CD8-positive, alpha-beta T cell (primary cell): ENCODE measurements at places on chromosomes 1 and 21.

GRCh38 chr21:40972151-40972550 is 125.2 kb upstream of the DSCAM start:
- no peak for DNase-seq

GRCh38 chr1:209045331-209046057 is 538.0 kb upstream of the CAMK1G start:
- DNase-seq, result no peak

- no peak for DNase-seq
Observed at GRCh38 chr1:25004355-25004754, 74.3 kb upstream of the RUNX3 start.

GRCh38 chr1:53678938-53679825 is 59.8 kb downstream of the GLIS1 start:
- no peak for DNase-seq

DNA sequence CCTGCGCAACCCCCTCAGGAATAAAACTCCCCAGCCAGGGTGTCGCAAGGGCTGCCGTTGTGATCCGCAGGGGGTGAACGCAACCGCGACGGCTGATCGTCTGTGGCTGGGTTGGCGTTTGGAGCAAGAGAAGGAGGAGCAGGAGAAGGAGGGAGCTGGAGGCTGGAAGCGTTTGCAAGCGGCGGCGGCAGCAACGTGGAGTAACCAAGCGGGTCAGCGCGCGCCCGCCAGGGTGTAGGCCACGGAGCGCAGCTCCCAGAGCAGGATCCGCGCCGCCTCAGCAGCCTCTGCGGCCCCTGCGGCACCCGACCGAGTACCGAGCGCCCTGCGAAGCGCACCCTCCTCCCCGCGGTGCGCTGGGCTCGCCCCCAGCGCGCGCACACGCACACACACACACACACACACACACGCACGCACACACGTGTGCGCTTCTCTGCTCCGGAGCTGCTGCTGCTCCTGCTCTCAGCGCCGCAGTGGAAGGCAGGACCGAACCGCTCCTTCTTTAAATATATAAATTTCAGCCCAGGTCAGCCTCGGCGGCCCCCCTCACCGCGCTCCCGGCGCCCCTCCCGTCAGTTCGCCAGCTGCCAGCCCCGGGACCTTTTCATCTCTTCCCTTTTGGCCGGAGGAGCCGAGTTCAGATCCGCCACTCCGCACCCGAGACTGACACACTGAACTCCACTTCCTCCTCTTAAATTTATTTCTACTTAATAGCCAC is 696 bp downstream of the TGFB2 start:
- DNase-seq, result peak; percentile 35

- DNase-seq, result no peak
Observed at GRCh38 chr1:183161391-183161790, 24.7 kb upstream of the LAMC2 start.

DNA sequence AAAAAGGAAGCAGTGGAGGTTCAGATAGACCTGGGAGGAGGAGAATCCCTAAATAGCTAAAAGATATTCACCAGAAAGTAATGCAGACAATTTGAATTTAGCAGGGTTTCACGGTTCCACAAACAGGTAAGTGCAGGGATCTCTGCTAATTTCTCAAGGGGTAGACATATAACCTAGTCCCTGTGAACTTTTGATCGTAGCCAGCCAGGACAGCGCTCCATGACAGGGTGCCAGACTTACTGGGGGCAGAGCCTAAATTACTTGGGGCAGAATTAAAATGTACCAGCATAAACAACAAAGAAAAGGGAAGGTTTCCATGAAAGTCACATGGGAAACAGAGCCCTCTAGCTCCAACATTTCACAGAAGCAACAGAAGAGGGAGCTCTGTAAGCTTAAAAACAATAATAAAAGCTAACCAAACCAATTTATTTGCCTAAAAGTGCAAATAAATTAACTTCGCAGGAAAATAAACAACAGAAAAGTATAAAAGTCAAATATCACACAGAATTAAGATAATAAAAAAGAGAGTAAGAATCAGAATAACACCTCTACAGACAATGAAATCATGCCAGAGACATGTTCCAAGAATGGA is 198.3 kb downstream of the DUSP10 start:
- peak; percentile 30 for DNase-seq

DNA sequence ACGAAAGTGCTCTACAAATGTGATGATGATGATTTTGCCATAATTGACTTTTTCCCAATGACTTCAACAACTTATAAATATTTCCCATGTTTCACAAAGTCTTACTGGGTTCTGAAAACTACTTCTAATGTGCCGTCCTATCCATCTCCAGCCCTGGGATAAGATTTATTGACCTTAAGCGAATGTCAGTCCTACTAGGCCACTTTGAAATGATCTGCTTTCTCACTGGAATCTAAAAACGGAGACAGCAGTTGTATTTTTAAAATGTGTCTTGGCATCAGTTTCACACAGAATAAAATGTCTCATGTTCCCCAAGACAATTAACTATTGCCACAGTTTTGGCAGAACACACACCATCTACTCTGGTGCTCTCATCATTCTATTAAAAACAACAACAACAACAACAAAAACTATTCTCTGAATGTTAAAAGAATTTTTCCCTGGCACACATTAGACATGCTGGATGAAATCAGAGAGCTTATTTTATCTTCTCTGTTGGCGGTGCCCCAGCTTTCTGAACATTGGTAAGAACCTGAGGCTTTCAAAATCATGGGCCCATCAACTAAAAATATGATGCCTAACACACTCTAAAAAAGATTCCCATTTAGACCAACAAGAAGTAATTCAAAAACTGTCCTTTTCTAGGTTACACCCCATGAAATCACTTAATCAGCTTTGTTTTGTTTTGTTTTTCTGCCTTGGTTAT is 23.1 kb upstream of the DNASE2B start:
- no peak for DNase-seq

- no peak for DNase-seq
Observed at GRCh38 chr21:34882719-34883131, 166.4 kb downstream of the RUNX1 start.

DNA sequence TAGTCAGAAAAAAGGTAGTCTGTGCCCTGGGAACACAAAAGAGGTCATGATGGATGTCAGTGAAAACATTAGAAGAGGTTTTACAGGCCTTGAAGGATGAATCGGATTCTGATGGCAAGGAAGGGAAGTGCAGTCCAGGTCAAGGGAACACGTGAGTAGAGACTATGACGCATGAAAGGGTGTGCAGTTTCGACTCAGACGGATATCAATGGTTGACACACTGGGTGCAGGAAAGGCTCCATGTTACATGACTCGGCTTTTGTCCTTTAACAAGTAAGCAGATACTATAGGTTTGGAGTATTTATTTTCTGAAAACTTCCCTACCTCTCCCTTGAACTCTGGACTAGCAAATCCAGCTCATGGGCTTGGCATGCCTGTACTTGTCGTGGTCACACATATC is 55.3 kb downstream of the SEC16B start:
- no peak for DNase-seq

GRCh38 chr1:229156872-229157271 is 114.0 kb upstream of the RAB4A start:
- peak; percentile 28 for DNase-seq

- no peak for DNase-seq
Observed at GRCh38 chr1:82485591-82486369, 685.0 kb downstream of the ADGRL2 start.

DNA sequence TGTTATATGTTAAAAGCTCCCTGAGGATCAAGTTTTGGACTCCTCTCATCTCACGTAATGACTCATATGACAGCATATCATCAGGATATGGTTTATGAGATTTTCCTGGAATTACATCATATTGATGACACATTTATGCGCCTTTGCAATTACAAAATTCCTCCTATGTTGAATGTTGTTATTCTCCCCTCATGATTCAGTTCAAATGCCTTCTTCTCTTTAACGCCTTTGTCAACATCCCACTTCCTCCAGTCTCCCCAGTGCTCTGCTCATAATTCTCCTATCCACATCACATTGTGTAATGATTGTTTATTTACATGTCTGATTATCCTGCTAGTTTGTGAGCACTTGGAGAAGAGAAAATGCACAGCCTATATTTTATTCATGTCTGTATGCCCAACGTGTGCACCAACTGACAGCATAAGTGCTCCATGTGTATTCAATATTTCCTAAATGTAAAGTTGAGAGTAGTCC is 80.9 kb upstream of the BACH1 start:
- no peak for DNase-seq

DNA sequence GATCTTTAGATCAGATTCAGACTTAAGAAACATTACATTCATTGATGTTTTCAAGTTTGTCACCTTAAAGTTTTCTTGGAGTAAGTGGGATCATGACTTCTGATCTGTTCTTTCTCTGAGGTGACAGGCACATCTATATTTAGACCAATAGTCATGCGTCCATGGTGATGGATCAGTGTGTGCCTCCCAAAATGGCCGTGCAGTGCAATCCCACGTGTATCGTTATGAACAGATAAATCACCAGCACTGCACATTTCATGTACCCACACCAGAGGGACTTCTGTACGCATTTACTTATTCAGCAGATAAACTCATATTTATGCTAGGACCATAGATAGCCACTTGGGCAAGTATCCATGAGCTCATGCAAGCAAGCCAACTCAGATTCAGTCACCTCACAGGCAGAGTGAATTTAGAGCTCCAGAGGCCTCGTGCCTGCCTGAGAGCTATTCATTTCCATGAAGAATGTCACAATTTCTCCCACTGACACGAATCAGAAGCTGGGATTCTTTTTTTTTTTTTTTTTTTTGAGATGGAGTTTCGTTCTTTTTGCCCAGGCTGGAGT is 13.9 kb upstream of the WDR26 start:
- DNase-seq, result no peak

- DNase-seq, result no peak
Observed at GRCh38 chr21:17819877-17820229, 697 bp upstream of the C21orf91 start.

DNA sequence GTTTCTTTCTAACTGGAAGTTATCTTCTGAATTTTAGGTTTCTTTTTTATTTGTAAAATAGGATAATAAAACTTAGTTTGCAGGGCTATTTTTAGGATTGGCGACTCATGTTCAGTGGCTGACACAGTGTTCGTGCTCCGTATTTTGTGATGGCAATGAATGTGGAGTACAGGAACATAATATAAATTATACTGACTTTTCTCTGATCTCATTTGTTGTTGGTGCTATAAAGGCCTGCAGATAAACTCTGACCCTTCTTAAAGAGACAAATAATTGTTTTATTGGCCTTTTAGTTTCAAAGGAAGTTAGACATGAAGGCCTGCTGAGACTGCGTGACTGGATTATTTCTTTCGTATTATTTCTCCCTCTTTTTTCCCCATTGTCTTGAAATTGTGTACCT is 339.6 kb downstream of the PDE4B start:
- DNase-seq, result no peak

GRCh38 chr1:228323401-228323800 is 83.2 kb downstream of the TRIM11 start:
- no peak for DNase-seq

DNA sequence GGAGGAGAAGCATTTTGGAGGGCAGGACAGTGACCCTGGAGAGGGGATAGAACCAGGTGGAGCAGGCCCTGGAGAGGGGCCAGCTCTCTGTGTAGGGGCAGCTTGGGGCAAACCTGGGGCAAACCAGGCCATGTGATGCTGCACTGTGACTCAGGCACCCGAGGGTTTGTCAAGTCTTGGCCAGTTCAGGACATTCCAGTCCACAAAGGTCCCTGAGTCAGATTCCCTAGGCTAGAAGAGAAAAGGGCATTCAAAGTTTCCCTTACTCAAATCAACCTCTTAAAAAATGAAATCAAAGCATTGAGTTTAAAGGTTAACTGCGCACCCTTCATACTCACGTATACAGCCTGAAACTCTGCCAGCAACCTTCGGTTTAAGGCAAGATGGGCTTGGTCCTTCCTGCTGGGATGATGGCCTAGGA is 25.2 kb upstream of the PLA2G2C start:
- no peak for DNase-seq

DNA sequence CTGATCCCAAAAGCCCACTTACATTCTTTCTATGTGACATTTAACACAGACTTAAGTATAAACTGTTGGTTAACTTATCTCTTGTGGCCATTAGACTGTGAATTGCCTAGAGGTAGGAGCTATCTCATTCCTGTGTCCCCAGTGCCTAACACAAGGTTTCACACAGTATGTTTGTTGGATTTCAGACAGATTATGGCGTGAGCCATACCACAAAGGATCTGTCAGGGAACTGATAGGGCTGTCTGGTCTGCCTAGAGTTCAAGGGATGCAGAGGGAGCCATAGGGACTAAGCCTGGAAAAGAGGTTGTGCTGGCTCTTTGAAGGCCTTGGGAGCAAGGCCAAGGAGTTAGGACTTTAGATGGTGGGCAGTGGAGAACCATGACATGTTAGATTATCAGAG is 40.0 kb downstream of the MEF2D start:
- no peak for DNase-seq

GRCh38 chr21:16363100-16363499 is 633.3 kb downstream of the USP25 start:
- no peak for DNase-seq

DNA sequence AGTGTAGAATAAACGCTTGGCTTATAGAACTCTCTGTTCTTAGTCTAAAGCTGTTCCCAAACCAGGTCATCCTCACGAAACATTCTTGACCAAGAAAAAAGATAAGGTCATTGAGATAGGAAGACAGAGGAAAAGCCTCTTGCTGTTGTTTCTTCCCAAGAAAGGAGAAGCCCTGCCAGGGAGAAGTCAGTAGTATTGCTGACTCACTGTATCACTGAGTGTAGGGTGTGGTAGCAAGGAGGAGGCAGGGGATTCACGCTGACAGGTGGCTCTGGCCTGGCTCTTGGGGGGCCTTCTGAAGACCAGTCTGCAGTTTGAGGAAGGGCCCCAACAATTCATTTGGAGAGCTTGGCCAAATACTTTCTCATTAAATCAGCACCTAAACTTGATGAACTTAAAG is 97.8 kb downstream of the CD247 start:
- DNase-seq, result no peak

- DNase-seq, result no peak
Observed at GRCh38 chr1:183365676-183366075, 52.5 kb downstream of the NMNAT2 start.

DNA sequence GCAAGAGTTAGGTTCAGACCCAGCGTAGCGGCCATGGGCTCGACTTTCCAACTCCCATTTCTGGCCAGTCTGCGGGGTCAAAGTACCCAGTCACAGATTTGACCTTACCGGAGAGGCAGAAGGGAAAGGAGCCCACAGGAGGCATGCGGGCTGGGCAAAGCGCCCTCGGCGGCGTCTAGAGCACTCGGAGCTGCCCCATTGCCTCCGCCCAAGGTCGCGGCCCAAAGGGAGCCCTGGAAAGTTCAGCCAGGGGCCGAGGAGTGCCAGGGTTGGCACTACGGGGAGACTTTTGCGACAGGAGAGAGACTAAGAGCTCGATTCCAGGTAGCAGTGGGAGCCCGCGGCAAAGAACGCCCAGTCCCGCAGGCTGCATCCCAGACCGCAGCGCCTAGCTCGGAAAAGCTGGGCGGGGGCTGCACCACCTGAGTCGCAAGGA is 896 bp downstream of the KANK4 start:
- DNase-seq, result no peak

DNA sequence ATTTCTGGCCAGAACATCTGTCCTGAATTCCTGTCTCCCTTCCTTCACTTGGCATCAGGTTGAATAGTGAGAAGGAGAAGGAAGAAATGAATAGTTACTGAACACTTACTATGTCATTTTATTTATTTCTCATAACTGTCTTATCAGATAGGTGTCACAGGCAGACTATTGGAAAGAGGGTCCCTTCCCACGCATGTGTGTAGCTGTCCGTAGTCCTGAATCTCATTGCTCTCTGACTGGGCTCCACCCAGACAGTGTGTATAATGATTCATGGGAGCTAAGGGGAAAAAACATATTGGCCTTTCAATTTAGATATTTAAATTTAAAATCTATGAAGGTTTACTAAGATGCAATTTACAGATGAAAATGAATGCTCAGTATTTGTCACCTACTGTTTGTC is 86.1 kb downstream of the OMA1 start:
- no peak for DNase-seq
